ENCODE measurements at places on chromosomes 16 and 17. TPM values are rescaled to one million over a fixed set of nuclear protein-coding genes. Genes with fewer than 3 reads are reported as not detected.

DNA sequence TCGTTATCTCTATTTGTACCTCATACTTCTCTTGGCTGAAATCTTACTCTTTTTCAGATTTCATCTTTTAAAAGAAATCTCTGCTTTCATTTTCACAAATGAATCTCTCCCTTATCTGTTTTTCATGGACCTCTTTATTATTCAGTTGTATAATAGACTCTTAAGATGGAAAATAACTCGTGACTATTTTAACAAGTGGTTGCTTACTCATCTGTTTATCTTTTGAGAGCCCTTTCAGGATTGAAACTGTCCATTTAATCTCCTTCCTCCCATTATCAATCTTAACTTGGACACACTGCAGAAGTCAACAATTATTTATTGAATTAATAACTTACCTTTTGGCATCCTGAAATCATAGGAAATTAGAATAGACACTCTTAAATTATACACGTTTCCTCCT is 68.8 kb downstream of the ABCA8 start:
- H3K4me1 ChIP-seq, result no peaks in the 10 kb centered on the region
- H3K27ac ChIP-seq, result no peak overlapping the region
- no peak for DNase-seq
- no peak overlapping the region for H3K4me3 ChIP-seq
- H3K27me3 ChIP-seq, result no peaks in the 10 kb centered on the region

Gene MMP28
- 0.18 TPM for total RNA-seq

DNA sequence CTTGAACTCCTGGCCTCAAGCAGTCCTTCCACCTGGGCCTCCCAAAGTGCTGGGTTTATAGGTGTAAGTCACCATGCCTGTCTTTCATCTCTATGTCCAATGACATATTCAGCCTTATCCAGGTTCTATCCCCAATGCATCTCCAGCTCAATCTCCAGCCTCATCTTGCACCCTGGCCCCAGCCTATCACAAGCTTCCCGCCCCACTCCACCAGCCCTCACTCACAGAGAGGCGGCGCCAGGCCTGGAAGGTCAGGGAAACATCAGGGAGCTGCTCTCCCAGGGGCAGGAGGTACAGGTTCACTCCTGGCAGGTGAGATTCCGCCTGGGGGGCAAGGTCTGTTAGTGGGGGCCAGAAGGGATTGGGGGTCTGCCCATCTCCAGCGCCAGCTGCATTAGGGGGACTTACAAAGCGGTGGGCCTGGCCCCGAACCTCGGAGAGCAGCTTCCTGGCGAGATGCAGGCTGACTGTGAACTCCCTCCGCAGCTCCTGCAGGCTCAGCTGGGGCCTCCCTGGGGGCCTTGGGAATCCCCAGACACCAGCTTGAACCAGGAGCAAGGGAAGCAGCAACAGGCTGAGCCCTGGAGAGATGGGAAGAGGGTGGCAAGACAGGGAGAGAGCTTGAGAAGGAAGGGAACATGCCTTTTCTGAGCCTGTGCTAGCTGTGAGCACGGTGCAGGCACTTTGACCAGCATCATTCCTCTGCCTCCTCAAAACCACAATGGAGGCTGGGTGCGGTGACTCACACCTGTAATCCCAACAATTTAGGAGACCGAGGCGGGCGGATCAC is 3.0 kb downstream of the IL27 start:
- H3K4me1 ChIP-seq, result no peaks in the 10 kb centered on the region
- H3K27ac ChIP-seq, result no peak overlapping the region

DNA sequence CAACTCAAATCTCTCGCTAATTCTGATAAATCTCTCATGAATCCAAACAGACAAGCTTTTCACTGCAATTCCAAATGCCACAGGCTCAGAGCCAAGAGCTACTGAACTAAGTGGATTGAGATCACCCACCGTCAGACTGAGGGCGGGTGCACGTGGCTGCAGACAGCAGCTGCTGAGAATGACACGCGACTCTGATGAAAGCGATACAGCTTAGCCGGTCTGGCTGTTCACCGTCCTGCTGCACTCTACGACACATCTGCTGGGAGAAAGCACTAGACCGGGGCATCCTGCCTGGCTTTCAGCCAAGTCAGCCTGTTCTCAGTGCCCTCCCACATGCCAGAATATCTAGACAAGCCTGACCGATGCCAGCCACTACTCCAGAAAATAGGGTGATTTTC is 42.6 kb downstream of the KLHDC4 start:
- H3K4me3 ChIP-seq, result no peak overlapping the region
- H3K27ac ChIP-seq, result no peak overlapping the region
- H3K4me1 ChIP-seq, result peaks cover 10% of the 10 kb centered on the region
- H3K27me3 ChIP-seq, result no peaks in the 10 kb centered on the region

Gene NOTUM
- not detected for total RNA-seq

DNA sequence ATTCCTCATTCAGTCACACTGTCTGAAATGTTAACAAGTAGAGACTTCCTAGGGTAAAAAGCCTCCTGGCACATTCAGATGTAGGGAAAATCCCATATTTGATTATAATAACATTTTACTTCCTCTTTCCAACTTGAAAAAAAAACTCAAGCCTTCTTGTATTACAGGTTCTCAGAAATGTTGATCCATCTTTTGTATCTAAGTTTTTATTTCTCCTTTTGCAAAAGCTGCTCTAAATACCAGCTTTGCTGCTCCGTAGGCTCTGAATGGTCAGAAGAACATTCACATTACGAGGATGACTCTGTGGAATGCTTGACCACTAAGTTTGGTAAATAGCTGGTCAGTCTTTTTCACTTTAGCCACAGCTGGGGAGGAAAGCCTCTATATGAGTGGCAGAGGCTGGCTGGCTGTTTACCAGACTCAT is 13.2 kb upstream of the HEATR6 start:
- H3K4me1 ChIP-seq, result peaks cover 20% of the 10 kb centered on the region
- peak; percentile 86 for DNase-seq
- H3K27ac ChIP-seq, result peak overlapping the region; percentile 96
- no peak overlapping the region for H3K4me3 ChIP-seq

GRCh38 chr17:66171692-66172091 is 20.2 kb downstream of the CEP112 start:
- H3K36me3 ChIP-seq, result no peaks in the 10 kb centered on the region
- DNase-seq, result no peak
- no peaks in the 10 kb centered on the region for H3K27me3 ChIP-seq
- H3K4me1 ChIP-seq, result no peaks in the 10 kb centered on the region
- H3K4me3 ChIP-seq, result no peak overlapping the region

DNA sequence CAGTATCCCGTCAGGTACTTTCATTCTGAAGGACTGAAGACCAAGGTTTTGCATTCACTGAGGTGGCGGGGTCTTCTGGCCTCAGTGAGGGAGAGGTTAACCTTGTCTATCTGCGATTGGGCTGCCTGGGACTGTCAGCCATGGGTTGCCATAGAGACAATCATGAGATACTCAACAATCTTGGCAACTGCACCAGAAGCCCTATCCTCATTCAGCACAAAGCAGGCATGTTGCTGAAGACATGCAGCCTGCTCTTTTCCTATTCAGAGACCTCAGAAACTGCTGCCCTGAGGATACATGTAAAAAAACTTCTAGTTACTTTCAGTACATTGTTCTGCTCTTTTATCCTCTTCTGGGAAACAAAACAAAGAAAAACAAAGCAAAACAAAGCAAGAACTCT is 146.3 kb upstream of the PIRT start:
- no peak overlapping the region for H3K27ac ChIP-seq
- no peak overlapping the region for H3K4me3 ChIP-seq
- no peaks in the 10 kb centered on the region for H3K4me1 ChIP-seq

- no peaks in the 10 kb centered on the region for H3K27me3 ChIP-seq
- no peaks in the 10 kb centered on the region for H3K4me1 ChIP-seq
- no peak overlapping the region for H3K4me3 ChIP-seq
- H3K27ac ChIP-seq, result no peak overlapping the region
- H3K36me3 ChIP-seq, result no peaks in the 10 kb centered on the region
- no peak for DNase-seq
Observed at GRCh38 chr16:62642677-62643076, 606.4 kb upstream of the CDH8 start.

DNA sequence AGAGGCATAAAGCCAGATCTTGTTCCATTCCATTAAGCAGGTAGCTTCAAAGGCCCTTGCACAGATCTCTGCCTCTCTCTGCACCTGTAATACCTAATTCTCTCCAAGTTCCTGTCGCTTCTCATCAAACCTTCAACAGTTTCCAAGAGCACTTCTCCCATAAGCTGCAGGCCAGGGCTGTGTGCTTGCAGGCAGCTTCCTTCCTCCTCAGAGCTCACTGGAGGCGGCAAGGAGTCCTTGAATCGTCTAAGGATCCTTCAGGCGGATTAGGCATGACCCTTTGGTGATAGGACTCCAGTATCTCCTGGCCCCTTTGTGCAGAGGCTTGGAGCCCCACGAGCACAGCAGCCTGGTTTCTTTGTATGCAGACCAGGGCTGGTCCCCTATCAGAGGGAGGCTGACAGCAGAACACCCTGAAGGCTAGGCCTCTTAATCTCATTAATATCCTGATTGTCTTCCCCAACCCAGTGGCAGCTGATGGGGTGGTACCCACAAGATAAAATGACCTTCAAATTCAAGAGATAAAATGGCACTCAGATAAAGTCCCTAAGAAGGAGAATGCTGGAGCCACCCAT is 19.8 kb downstream of the HNF1B start:
- no peak for DNase-seq
- H3K36me3 ChIP-seq, result no peaks in the 10 kb centered on the region
- no peak overlapping the region for H3K4me3 ChIP-seq
- H3K27me3 ChIP-seq, result peaks cover 20% of the 10 kb centered on the region
- no peak overlapping the region for H3K27ac ChIP-seq

DNA sequence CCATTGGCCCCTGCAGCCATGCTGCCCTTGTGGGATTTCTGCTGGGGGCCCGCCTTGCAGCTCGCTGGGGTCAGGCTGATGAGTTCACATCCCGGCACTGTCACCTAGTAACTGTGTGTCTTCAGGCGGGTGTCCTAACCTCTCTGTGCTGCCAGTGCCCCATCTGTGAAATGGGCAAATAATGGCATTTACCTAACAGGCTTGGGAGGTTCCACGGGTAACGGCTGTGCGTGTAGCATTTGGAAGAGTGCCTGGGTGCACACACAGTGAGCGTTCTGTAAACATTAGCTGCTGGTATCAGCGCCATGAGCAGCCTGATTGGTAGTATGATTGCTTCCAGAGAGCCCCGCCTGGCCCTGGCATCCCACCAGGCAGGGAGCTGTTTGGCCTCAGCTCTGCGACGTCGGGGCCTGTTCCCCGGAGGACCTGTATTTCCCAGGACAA is 167.3 kb upstream of the GSE1 start:
- H3K4me1 ChIP-seq, result no peaks in the 10 kb centered on the region
- no peaks in the 10 kb centered on the region for H3K36me3 ChIP-seq
- no peak overlapping the region for H3K4me3 ChIP-seq
- no peaks in the 10 kb centered on the region for H3K27me3 ChIP-seq

Gene PRCD
- not detected for total RNA-seq

DNA sequence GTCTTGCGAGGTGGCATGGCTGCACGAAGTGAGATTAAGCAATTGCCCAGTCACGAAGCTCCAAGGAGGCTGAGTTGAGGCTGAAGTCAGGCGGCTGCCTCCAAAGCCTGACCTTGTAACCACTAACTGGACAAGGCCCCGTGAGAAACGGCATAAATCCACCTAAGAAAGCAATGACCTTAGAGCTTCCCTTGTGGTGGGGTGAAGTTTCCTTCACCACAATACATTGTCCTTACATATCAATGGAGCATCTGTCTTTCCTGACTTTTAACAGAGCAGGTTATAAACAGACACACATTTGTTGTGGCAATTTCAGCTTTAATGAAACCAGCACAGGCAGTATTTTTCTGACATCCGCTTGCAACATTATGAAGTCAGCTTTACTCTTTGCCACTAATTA is 2.5 kb upstream of the MED9 start:
- H3K27ac ChIP-seq, result no peak overlapping the region
- H3K36me3 ChIP-seq, result no peaks in the 10 kb centered on the region
- H3K27me3 ChIP-seq, result peaks cover 36% of the 10 kb centered on the region

Gene KRT13
- total RNA-seq, result 0.18 TPM

DNA sequence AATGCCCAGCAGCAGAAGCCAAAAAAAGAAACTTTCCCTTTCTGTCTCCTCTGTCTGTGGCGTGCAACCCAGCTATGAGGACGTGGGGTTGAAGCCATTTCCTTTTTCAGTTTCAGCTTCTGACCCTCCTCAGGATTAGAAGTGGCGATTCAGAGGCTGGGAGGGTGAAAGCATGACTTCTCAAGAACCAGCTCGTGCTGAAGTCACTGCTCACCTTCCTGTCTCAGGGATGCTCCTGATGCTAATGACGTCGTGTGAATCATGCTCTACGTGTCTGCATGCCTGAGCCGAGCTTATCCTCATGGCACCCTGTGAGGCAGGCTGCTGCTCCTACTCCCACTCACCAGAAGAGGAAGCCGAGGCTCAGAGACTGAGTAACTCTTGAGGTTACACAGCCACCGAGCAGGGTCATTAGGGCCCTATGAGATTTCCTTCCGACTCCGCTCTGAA is 5.7 kb upstream of the LPO start:
- H3K4me3 ChIP-seq, result no peak overlapping the region
- peaks cover 14% of the 10 kb centered on the region for H3K27me3 ChIP-seq
- peak; percentile 97 for DNase-seq
- H3K4me1 ChIP-seq, result no peaks in the 10 kb centered on the region

DNA sequence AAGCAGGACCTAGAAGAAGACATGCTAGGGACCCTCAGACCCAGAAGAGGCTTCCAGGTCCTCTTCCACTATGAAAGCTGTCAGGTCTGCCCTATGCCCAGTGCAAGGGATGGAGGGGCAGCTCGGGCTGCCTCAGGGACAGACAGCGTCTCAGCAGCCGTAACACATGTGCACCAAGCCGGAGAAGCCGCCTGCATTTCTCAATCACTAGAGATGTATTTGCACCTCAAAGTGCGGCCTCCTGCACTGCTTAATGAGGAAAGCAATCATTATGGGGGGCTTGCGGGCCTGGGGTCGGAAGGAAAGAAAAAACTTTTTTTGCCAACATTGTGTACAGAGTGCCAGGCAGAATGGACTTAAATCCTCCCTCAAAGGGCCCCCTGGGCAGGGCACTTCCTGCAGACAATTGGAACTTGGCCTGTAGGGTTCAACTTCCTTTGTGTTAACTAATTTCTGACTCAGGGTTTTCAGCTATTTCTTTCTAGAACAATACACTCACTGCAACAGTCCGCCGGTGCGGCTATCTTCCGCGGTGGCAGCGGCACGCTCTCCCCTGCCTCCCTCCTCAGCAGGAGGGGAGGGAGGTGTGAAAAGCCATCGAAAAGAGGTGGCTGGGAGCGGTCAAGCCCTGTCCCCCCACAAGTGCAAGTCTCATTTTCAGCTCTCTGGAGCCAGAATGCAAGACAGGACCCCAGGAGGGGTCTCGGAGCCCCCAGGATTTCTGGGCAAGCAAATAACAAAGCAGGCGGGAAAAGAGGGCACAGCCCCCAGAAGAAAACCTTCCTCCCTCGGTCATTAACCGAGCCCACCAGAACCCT is 101.2 kb downstream of the ZNF423 start:
- H3K27me3 ChIP-seq, result peaks cover 12% of the 10 kb centered on the region
- no peaks in the 10 kb centered on the region for H3K36me3 ChIP-seq
- DNase-seq, result no peak
- no peak overlapping the region for H3K27ac ChIP-seq
- no peaks in the 10 kb centered on the region for H3K4me1 ChIP-seq
- no peak overlapping the region for H3K4me3 ChIP-seq

GRCh38 chr16:1993731-1994131 is 4.0 kb downstream of the SYNGR3 start:
- H3K36me3 ChIP-seq, result peaks cover 11% of the 10 kb centered on the region
- H3K27ac ChIP-seq, result no peak overlapping the region
- peaks cover 30% of the 10 kb centered on the region for H3K4me1 ChIP-seq
- peak; percentile 46 for DNase-seq
- peaks cover 17% of the 10 kb centered on the region for H3K27me3 ChIP-seq

- peak; percentile 57 for DNase-seq
- peaks cover 4% of the 10 kb centered on the region for H3K4me1 ChIP-seq
Observed at GRCh38 chr17:2926019-2926650, 129.9 kb downstream of the RAP1GAP2 start.

Measured in IMR-90 (cell line).